NCI-H1417 (cell line): ENCODE measurements at places on chromosomes 7 and 10.

DNA sequence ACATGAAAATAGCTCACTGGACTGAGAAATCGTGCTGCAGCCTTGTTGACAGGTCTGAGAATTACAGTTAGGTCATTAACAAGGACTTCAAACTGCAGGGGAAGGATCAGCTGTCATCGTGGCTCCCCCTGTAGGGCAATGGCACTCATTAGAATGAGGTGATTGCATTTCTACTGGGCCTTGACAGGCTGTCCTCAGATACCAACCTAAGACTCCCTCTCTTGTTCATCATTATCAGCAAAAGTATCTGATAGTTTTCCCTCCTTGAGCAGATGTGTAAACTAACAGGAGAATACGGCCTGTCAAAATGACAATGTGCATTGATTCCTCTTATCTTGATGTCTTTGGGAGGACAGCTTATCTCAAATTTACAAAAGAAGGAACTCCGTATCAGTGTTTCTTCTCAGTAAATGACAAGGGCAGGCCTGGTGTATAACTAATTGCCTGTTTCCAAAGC lies 648.5 kb upstream of the LRRN3 start:
- DNase-seq = peak; percentile 48

GRCh38 chr10:6665847-6666246 lies 85.8 kb upstream of the PRKCQ start:
- no peak for DNase-seq

DNA sequence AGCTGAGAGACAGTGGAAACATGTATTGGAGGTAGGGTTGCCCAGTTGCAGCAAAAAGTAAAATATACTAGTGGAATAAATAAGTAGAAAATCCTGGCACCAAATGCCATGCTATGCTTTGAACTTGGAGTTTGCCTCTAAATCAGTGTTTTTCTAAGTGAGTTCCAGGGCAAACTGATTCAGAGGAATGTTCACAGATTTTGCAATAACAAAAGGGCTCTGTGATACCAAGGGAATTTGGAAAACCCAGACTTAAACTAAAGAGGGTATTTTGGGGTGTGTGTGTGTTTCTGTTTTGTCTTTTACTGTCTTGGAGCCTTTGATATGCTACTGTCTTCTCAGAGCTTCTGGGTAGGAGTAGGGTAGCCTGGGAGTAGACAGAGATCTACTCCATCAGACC lies 39.9 kb downstream of the SLC26A4 start:
- no peak for DNase-seq

DNA sequence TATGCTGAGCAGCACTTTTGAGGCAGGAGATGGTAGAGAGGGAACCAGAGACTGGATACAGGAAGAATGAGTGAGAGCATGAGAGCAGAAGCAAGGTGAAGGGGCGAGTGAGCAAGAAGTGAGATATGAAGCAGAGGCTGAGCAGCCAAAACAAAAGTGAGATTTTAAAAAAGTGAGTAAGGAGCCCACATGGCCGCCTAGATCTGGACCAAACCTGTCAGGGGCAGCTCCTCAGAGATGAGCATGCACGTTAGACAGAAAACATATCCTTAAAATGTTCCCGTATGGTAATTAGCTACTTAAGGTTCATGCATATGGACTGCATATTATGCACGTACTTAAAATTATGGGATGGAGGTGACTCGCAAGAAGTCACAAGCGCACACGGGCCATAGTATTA lies 22.5 kb downstream of the TMEM176A start:
- DNase-seq = no peak

GRCh38 chr10:1308173-1308961 lies 252.2 kb downstream of the WDR37 start:
- DNase-seq = no peak

DNA sequence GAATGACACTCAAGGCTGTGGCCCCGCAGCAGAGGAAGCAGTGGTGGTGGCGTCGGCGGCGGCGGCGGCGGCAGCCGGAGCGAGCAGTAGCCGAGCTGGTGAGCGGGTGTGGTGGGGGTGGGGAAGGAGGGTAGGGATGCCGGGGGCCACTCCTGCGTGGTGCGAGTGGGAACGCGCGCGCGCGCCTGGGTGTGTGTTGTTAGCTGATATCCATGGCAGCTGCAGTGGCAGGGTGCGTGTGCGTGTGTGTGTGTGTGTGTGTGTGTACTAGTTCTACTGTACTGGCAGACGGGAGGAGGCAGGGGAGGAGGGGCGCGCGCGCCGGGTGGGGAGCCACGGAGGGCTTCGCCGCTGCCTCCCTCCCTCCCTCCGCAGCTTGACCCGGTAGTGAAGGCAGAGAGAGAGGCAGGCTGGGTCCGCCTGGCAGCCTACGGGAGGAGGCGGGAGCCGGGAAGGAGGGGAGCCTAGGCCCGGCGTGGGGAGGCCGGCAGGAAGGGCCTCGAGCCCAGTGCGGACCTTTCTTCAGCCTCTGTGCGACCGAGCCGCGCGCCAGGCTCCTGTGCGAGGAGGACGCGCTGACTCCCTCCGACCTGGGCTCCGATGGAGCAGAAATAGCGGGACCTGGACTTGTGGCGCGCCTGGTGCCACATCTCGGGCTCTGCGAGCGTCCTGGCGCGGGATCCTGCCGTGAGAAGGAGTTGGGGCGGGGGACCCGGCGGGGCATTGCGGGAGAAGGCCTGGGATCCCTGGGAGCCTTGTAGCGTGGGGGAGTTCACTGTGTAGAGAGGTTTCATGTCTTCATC lies at the start of gene MAGI2:
Gene MAGI2, minus strand, starts transcription at position 110 of the 803 bp plus-strand sequence. CDS start 347 bp downstream, outside the sequence.
- DNase-seq = peak; percentile 24

- no peak for DNase-seq
These were observed 1290.3 kb upstream of the SORCS1 start for GRCh38 chr10:108454793-108455192.

- DNase-seq = peak; percentile 80
These were observed 64.5 kb upstream of the SYPL1 start for GRCh38 chr7:106176414-106177299.

DNA sequence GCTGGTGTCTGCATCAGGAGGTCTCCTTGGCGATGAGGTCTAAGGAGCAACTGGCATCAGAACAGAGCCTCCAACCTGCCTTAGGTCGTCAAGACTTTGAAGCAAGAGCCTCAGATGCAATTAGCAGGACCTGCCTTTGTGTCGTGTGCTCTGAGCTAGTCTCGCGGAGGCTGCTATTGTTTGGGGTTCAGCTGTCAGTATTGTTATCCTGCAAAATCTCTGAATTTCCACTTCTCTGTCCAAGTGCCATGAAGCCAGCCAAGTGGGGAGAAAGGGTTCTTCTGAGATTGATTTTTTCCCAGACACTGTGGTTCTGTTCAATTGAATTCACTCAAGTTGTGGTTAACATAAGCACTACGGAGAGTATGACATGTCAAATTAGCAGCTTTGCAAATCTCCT lies 78.7 kb downstream of the ADARB2 start:
- peak; percentile 48 for DNase-seq

- DNase-seq = no peak
These were observed 3.1 kb downstream of the PAX2 start for GRCh38 chr10:100748231-100749058.

DNA sequence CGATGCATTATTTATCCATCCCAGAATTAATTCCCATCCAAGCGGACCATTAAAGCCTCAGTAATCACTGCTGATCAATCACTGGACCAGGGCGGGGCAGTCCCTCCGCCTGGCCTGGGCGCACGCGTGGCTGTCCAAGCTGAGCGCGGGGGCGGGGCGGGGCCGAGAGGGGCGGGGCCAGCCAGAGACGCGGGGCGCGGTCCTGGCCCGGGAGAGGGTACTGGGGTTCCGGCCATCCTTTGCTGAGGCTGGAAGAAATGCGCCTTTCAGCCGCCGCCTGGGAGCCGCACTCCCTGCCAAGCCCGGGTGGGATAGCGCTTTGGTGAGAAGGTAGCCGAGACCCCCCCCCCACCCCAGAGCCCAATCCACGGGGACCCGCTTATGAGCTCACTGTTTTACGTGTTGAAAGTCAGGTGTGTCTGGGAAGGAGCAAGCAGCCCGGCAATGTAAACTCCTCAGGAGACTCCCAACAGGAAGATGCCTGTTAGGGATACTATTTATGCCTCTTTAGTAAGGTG lies at the start of gene ARHGAP22:
Gene ARHGAP22, minus strand, starts transcription at position 83 of the 518 bp plus-strand sequence. CDS start 277 bp downstream, outside the sequence.
- DNase-seq = peak; percentile 13

- no peak for DNase-seq
These were observed 33.3 kb upstream of the MAT1A start for GRCh38 chr10:80322711-80323110.

DNA sequence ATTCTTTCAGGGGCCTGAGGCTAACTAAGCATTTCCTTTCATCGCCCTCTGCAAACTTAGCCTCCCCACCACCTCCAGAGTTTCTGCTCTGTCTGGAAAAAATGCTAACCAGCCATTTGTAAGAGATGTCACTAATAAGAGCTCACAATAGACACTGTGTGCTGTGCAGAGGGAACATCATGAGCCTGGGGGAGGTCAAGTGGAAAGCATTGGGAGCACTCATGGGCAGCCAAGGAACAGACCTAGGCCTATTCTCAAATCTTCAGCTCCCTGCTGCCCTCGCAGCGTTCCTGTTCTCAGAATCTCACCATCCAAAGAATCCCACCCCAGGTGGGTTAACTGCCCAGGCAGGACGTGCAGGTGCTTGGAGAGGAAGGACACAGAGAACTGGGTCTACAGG lies 27.1 kb upstream of the GPAM start:
- DNase-seq = no peak

GRCh38 chr7:135414850-135415439 lies 95.0 kb downstream of the CNOT4 start:
- DNase-seq = peak; percentile 35

- no peak for DNase-seq
These were observed 9.5 kb downstream of the NCAPG2 start for GRCh38 chr7:158695056-158695455.

DNA sequence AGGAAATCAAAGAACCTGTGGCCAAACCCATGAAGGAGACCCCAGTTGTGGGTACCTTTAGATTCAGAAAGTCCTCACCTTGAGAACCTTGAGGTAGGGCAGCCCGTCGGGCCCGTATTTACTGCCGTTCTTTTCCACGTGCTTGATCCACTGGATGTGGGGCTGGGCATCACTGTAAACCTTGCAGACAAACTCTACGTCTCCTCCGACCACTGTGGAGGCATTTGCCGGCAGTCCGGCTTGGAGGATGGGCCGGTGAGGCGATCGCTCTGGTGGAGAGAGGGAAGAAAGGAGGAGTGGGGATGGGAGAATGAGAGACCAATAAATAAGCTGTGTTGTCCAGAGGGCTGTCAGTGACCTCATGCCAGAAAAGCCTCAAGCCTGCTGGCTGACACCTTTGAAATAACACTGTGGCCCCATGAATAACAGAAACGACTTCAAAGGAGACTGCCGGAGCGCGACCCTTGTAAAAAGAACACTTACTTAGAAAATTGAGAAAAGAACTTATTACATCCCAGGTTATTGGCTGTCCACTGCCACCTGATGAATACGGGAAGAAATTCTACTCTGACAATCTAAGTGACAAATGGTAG lies 78.2 kb downstream of the FGFR2 start:
- DNase-seq = no peak

GRCh38 chr7:95589031-95589430 lies 7.3 kb downstream of the PDK4 start:
- no peak for DNase-seq

DNA sequence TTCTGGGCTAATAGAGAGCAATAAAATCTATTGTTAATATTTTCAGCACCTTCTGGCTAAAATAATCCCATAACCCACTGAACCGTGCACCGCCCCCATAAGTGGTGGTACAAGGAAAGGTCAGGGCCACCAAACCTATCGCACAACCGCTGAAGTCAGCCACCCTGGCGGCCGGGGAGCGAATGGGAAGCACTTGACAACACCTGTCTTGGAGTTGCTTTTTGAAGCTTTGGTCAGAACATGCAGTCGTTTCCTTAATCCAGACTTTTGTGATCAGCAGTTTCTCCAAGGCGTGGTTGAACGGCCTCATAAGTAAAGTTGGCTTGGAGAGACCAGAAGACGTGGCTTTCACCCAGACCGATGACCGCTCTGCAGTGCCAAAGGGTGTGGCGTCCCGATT lies 97.4 kb downstream of the DNAJB6 start:
- DNase-seq = no peak

DNA sequence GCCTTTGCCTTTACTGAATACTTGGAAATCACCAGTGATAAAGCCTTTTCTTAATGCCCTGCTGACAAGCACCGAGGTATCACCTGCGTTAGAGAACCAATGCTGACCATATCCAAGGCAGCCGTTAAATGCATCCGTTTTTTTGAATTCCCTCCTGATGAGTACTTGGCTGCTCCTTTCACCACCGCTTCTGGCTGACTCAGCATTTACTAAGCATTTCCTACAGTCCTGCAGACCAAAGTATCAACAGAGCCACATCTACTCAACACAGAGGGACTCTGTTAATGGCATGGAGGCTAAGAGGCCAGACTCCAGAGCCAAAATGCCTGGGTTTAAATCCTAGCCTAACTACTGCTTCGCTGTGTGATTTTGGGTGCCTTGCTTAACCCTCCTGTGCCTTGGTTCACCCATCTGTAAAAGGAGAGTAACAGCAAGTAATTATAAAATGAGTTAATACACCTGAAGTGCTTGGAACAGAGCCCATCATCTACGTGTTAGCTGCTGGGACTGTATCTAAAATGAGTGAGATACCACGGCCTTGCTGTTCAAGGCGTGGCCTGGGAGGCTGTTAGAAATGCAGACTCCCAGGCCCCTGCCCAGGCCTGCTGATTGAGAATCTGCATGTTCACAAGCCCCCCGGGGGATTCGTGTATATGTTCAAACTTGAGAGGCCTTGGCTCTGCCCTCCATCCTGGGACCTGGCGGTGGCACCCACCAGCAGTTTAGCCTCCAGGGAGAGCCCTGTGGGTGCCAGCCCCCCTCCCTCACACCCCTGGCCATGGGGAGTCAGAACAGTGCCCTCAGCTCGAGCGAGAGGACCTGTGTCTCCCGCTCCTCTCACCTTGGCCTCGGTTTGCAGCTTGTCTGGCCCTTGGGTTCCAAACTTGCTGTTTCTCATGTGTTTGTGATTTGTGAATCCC lies 30.8 kb upstream of the EFCAB10 start:
- DNase-seq = no peak

DNA sequence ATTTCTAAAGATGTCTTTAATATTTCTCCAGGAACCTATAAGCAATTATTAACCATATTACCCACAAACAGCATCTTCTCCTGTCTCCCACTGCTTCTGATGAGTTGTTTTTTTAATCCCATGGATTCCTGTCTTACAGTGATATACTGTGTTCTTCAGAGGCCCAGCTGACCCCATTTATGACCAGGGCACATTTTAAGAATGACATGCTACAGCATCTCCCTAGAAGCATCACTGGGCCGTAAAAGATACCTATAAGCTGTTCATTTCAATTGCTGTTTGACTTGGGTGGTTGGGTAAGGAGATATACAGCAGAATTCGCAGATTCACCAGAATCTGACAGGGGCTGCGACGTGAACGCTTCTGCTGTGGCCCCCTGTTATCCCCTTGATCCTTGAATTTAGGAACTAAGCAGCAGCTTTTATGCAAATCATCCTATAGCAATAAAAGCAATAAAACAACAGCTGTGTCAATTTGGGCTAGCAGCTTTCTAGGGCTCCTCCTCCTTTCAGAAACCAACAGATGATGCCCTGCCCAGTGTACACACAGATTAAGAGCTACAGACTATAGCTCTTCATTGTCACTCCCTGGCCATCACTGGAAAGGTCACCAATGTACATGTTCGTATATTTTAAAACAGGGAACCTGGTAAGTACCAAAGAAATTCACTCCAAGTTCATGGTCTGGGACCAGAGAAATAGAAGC lies 86.8 kb downstream of the CPEB3 start:
- no peak for DNase-seq
